Activated naive CD8-positive, alpha-beta T cell treated with anti-CD3 and anti-CD28 coated beads for 36 hours (primary cell): ENCODE measurements at places on chromosomes 2 and 18. TPM values are rescaled to one million over a fixed set of nuclear protein-coding genes. Genes with fewer than 3 reads are reported as not detected.

GRCh38 chr2:69979902-69980807 is 18.7 kb upstream of the ASPRV1 start:
- no peaks in the 10 kb centered on the region for H3K27me3 ChIP-seq
- H3K27ac ChIP-seq: no peak overlapping the region
- no peak for DNase-seq
- H3K4me1 ChIP-seq: peaks cover 7% of the 10 kb centered on the region

GRCh38 chr2:20524412-20525040 is 77.7 kb downstream of the RHOB start:
- H3K4me3 ChIP-seq: no peak overlapping the region
- peaks cover 3% of the 10 kb centered on the region for H3K4me1 ChIP-seq
- no peaks in the 10 kb centered on the region for H3K36me3 ChIP-seq
- no peak for DNase-seq

Gene CRYGD
- total RNA-seq: not detected

Gene KRTCAP3
- total RNA-seq: 7.4 TPM

DNA sequence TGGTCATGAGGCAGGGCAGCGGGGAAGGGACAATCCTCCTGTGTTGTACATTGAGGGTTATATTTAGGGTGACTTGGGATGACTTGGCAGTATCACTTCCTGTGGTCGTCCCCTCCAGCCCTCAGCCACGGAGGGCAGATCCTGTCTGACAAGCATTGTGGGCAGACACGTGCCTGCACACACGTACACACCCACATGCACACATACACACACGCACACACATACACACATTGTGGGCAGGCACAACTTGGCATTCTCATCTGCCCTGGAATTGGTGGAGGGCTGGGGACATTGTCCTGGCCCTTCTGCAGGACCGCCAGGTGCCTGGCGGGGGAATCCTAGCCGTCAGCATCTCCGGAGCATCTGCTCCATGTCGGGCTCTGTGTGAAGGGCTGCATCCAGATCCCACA is 47.6 kb downstream of the ODC1 start:
- peaks cover 38% of the 10 kb centered on the region for H3K36me3 ChIP-seq
- peak overlapping the region; percentile 80 for H3K27ac ChIP-seq
- peak; percentile 45 for DNase-seq
- peaks cover 28% of the 10 kb centered on the region for H3K4me1 ChIP-seq
- H3K4me3 ChIP-seq: no peak overlapping the region

Gene B3GNT7
- total RNA-seq: 0.14 TPM

- peaks cover 58% of the 10 kb centered on the region for H3K4me1 ChIP-seq
- no peak overlapping the region for H3K27ac ChIP-seq
- DNase-seq: no peak
- no peak overlapping the region for H3K4me3 ChIP-seq
- H3K36me3 ChIP-seq: peaks cover 9% of the 10 kb centered on the region
- H3K27me3 ChIP-seq: peaks cover 4% of the 10 kb centered on the region
Measured at GRCh38 chr2:239287461-239287860, 113.4 kb downstream of the HDAC4 start.

- H3K36me3 ChIP-seq: no peaks in the 10 kb centered on the region
- peaks cover 3% of the 10 kb centered on the region for H3K27me3 ChIP-seq
- no peak overlapping the region for H3K27ac ChIP-seq
- H3K4me3 ChIP-seq: no peak overlapping the region
- DNase-seq: no peak
- H3K4me1 ChIP-seq: no peaks in the 10 kb centered on the region
Measured at GRCh38 chr2:15728245-15728938, 136.7 kb downstream of the DDX1 start.

Gene TCF7L1
- total RNA-seq: not detected

DNA sequence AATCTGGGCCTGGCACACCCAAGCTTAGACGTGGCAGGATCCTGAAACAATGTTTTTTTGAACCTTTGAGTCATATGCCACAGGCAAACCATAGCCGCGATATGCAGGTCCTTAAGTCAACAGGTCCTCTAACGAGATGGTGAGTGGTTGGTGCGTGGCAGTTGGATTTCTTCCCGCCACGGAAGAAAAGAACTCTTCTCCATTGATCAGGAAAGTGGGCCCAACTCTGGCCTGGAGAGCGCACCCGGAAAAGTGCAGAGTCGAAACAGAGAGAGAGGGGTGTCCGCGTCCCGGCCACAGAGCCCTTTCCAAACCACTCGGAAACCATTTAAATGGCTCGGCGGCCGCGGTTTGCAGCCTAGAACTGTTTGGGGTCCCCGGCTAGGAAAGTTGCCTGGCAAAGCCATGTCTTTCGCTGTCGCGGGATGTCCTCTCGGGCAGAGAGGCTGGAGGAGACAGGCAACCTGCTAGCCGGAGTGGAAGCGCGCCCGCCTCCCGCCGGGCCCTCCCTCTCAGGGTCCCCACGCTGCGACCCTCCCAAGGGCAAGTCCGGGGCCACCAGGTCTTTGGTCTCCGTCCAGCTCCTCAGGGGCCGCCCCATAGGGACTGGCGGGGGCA is 777 bp downstream of the GALNT3 start:
- H3K4me3 ChIP-seq: peak overlapping the region; percentile 84
- no peak overlapping the region for H3K27ac ChIP-seq
- H3K36me3 ChIP-seq: no peaks in the 10 kb centered on the region
- peak; percentile 8 for DNase-seq
- peaks cover 10% of the 10 kb centered on the region for H3K4me1 ChIP-seq

Gene BOLL
- total RNA-seq: not detected
